CD8-positive, alpha-beta memory T cell (primary cell): ENCODE measurements at places on chromosomes 3 and 15. TPM values are rescaled to one million over a fixed set of nuclear protein-coding genes. Genes with fewer than 3 reads are reported as not detected.

DNA sequence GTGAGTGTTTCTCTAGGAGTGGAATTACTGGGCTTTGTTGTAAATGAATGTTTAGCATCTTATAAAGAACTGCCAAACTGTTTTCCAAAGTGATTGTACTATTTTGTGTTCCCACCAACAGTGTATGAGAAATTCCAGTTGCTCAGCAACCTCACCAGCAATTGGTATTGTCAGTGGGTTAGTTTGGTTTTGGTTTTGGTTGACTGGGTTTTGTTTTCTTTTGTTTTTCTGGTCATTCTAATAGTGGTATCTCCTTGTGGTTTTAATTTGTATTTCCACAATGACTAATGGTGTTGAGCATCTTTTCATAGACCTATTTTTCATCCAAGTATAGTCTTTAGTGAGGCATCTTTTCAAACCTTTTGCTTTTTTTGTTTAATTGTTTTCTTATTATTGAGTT lies 27.1 kb downstream of the FILIP1L start:
- H3K4me3 ChIP-seq: no peak overlapping the region
- no peak overlapping the region for H3K27ac ChIP-seq
- no peaks in the 10 kb centered on the region for H3K4me1 ChIP-seq

Gene KNG1
- total RNA-seq: not detected

- DNase-seq: no peak
- no peaks in the 10 kb centered on the region for H3K27me3 ChIP-seq
- H3K27ac ChIP-seq: no peak overlapping the region
- H3K4me3 ChIP-seq: no peak overlapping the region
- H3K4me1 ChIP-seq: peaks cover 20% of the 10 kb centered on the region
Measured at GRCh38 chr3:194401346-194401745, 2.3 kb upstream of the GP5 start.

Gene SENP2
- total RNA-seq: 41.2 TPM

DNA sequence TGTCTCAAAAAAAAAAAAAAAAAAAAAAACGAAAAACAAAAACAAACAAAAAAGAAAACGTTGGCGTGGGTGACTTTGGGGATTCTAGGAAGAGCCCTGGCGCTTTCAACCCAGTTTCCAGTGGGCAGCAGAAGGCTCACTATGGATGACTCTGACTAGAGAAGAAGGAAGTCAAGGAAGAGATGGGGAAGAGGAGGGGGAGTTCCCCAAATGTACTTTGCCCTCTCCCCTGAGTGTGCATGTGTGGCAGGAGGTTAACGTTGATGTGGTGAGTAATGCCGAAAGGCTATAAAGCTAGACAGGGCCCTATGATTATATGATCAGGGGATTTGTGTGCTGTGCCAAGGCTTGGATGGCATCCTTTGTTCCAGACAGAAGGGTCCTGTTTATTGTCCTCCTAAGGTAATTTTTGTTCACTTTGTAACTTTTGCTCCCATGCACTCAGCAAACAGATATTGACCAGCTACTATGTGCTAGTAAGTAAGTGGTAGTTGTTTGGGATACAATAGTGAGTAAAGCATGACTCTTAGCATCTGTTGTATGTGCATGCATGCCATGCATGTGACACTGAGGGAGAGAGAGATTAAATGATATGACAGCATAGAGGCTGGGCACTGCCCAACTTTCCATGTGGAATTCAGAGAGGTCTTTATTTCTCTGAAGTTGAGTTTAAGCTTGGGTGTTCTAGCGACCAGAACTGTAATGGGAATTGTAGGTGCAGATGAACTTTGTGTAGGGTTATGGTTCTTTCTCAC lies 750 bp upstream of the HHLA2 start:
- DNase-seq: no peak
- H3K27me3 ChIP-seq: no peaks in the 10 kb centered on the region
- no peak overlapping the region for H3K4me3 ChIP-seq
- H3K36me3 ChIP-seq: no peaks in the 10 kb centered on the region

GRCh38 chr15:87547470-87548181 lies 708.9 kb downstream of the NTRK3 start:
- no peak overlapping the region for H3K27ac ChIP-seq
- no peaks in the 10 kb centered on the region for H3K36me3 ChIP-seq
- DNase-seq: no peak
- no peaks in the 10 kb centered on the region for H3K27me3 ChIP-seq
- H3K4me1 ChIP-seq: no peaks in the 10 kb centered on the region
- no peak overlapping the region for H3K4me3 ChIP-seq

Gene XXYLT1
- 10.5 TPM for total RNA-seq
